ENCODE measurements at places on chromosomes 6 and 20.

DNA sequence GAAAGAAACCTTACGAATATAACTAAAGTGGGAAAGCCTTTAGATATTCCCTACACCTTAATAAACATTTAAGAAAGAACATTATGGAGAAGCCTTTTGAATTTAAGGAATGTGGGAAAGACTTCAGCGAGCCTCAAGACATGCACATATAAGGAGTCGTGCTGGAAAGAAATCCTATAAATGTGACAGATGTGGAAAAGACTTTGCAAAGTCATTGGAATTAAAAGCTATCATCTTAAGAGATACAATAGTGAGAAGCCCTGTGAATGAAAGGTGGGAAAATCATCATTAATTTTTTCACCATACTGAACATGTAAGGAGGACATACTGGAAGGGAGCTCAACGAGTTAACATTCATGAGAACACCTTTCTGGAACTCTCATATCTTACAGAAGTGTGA is 650.5 kb upstream of the DEFB115 start:
- no peak for DNase-seq

DNA sequence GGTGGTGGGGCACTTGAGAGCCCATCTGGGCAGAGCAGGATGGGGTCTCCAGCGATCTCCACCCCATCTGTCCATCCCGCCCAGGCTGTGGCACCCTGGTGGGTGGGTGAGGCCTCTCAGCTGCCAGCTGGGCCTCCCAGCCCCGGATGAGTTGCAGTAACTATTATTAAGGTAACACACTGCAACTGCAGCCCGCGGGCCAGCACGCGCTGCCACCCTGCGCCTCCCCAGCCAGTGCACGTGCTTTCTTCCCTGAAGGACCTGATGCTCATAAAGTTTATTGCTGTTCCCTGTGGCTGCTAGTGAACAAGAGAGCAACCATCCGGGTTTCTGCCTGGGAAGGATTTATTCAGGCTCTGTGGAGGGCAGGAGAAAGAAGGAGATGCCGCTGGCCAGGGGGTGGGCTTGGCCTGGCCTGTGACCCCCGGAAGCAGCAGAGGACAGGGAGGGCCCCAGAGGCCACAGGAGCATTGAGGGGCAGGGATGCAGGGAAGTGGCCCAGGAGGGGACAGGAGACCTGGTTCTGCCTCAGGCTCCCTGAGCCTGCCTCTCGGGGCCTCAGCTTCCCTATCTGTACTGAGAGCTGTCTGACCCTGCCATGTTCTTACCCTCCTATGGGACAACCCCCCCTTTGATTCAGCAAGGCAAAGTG is 1.7 kb downstream of the IP6K3 start:
- peak; percentile 46 for DNase-seq

- DNase-seq = peak; percentile 17
Measured at GRCh38 chr20:48189181-48189580, 403.9 kb upstream of the SULF2 start.

DNA sequence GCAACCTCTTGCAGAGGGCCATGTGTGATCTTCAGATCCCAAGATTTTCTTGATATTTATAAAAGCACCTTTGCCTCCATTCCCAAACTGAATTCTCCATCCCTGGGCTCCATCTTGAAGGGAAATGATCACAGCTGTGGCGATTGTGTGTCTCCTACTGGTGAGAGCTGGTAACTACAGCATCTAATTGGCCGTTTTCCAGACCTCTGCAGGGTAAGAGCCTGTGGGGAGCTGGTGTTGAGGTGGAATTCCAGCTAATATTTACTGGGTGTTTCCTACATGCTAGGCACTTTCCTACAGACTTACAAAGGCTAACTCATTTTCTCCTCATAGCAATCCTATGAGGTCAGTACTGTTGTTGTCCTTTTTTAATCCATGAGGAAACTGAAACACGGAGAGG is 59.2 kb upstream of the FNDC1 start:
- peak; percentile 15 for DNase-seq

DNA sequence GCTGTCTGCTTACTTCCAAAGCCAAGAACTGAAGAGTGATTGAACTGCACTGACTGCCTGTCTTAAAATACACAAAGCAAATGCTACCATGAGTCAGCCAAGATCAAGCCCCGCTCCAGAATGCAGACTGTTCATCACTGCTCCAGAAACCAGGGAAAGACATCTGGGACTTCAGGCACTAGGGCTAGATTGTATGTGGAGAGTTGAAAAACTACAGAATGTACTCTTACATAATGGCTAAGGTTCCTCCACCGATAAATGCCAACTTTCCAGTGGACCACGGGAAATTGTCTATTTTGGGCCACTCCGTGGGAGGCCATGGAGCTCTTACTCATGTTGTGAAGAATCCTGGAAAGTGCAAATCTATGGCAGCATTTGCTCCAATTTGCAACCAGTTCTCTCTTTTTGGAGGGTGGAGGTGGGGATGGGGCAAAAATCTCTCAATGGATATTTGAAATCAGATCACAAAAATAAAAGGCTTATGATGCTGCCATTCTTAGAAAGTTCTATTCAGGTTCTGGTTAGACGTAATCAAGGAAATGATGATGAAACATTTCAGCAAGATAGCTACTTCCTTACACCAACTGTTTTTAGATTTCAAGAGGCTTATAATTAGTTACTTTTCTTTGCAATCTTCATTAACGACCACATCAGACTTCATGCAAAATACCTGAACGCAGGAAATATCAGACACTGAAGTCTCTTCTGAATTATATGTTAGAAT is 11.8 kb upstream of the CAP2 start:
- DNase-seq = no peak

GRCh38 chr6:14228571-14228970 is 111.0 kb downstream of the CD83 start:
- DNase-seq = no peak

- no peak for DNase-seq
Measured at GRCh38 chr6:53411451-53411850, 62.7 kb upstream of the ELOVL5 start.

Measured in NCI-H1092 treated with DMSO at 0.1 percent for 48 hours (cell line).